C1 segment of cervical spinal cord (tissue), 14 donors: ENCODE measurements at places on chromosomes 4 and X.

- DNase-seq, result no peak
Observed at GRCh38 chr4:158122501-158122900, 50.3 kb downstream of the GASK1B start.

GRCh38 chr4:63218856-63219255 is 1190.4 kb downstream of the TECRL start:
- no peak for DNase-seq

GRCh38 chr4:160928482-160928881 is 1235.3 kb downstream of the FSTL5 start:
- DNase-seq, result no peak

GRCh38 chrX:16113978-16114565 is 9.3 kb upstream of the GRPR start:
- no peak for DNase-seq

- no peak for DNase-seq
Observed at GRCh38 chr4:158860856-158861255, 92.0 kb downstream of the FNIP2 start.

DNA sequence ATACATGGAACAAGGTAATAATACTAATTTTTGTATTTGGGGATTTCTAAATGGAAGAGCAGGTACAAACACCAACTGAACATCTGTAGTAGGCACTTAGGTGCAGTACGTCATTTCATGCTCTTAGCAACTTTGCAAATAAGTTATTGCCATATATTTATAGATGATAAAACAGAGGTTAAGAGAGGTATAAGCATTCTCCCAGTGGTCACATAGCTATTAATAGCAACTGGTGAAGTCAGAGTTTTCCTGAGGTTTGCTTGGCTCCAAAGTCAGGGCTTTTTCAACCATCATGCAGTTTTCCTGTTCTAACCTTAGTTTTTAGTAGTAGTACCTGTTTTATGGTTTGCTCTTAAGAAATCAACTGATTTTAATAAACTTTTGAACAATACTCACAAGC is 10.9 kb downstream of the ARHGEF38 start:
- no peak for DNase-seq

DNA sequence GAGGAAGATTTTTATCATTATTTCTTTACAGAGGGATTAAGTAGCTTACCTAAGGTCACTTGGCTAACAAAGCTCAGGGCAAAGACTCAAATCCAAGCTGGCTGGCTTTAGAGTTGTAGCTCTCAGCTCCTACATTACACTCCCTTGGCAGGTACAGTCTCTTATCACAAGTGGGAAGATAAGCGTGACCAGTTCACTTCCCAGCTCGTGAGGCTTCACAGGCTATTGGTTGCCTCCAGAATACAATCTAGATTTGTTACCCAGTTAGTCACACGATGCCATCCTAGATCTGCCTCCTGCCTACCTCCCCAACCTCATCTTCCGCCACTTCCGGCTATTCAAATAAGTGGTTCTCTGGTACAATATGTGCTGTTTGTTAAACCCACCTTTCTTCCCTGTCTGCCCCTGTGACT is 3.7 kb downstream of the MMRN1 start:
- DNase-seq, result no peak

DNA sequence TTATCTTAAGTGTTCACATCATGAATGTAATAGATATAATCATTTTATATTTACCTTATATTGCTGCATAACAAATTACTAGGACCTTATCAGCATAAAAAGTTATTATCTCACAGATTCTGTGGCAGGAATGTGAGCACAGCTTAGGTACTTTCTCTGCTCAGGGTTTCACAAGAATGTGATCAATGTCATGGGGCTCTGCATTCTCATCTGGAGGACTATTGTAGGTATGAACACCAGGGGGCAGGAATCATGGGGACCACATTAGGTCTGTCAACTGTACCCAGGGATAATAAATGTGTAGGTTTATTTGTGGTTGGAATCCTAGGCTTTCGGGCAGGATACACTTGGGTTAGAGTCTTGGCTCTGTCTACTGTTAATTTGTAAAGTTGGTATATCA is 519.2 kb downstream of the ARAP2 start:
- DNase-seq, result no peak

DNA sequence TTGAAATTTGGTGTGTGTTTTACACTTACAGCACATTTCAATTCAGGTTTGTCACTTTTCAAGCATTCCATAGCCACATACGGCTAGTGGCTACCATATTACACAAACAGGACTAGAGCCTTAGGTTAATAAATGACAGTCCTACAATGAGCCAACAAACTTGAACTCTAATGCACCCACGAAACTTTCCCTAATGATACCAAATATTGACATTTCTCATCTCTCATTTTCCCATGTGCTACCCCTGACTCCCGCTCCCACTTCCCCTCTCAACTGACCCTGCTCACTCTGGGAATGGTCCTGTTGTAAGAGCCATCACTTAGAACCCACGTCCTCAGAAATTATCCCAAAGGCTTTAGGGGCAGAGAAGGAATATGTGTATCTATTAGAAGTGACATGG is 4.9 kb upstream of the TLR10 start:
- no peak for DNase-seq

DNA sequence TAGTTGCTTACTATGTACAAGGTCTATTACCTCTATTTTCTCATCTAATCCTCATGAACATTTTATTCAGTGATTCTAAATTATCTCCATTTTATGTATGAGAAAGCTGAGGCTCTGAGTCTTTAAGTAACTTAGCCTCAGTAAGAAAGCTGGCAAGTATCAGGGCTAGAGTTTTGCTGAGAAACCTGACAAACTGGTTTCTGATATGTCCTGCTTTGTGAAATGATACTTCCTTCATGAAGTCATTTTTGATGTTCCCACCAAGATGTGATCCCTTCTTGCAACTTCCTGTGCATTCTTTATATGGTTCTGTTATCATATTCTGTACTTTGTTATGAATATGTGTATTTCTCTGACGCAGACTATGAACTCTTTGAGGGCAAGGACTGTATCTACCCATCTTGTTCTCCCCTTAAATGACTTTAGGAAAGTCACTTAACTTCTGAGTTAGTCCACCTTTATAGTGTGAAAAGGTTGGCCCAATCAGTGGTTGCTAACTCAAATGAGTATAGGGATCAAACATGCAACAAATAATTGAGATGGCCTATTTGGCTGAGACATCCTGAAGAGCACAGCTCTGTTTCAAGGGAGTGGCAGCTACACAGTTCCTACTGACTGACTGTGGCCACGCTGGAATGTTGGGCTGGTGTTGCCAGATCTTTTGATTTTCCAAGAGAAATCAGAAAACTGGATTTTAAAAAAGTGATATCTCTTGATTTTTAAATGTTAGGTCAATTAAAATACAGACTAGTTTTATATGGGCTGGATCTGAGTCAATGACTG is 127.9 kb upstream of the AMOT start:
- DNase-seq, result no peak

DNA sequence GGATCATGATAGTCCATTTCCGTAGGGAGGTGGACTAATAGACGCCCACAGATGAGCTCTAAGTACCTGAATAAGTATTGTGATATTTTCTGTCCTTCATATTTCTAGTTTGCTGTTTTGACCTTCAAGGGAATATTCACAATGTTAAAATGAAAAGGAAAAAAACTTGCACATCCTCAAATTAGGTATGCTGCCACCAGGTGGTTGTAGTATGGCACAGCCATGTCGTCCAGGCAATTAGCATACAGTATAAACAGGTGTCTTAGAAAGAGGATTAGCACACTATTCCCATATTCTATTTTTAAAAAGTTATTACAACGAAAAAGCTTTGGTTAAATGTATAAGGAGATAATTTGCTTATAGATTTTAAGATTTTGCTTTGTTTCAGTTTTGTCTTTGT is 802.0 kb downstream of the RPA4 start:
- no peak for DNase-seq

DNA sequence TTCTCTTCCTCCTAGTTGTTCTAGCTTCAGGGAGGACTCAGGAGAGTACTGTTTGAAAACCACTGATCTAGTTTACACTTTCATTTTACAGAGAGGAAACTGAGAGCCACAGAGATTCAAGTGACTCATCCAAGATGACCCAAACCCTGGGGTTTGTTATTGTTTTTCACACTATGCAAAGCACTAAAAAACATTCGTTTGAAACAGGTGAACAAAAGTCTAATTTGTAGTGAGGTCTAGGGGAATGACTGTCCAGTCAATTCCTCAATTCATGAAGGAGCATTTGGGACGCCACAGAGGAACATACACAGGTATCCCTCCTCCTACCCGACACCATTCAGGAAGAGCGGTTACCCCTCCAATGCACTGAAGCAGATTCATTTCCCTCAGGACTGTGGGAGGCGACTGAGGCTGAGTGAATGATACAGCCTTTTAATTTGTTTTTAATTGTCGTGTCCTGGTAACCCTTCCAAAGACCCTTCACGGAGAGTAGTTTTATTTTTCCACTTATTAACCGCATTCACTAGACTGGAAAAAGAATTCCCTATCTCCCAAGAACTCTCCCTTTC is 30.3 kb downstream of the TLR10 start:
- no peak for DNase-seq

- peak; percentile 20 for DNase-seq
Observed at GRCh38 chrX:135973025-135973547, 702 bp downstream of the MMGT1 start.

DNA sequence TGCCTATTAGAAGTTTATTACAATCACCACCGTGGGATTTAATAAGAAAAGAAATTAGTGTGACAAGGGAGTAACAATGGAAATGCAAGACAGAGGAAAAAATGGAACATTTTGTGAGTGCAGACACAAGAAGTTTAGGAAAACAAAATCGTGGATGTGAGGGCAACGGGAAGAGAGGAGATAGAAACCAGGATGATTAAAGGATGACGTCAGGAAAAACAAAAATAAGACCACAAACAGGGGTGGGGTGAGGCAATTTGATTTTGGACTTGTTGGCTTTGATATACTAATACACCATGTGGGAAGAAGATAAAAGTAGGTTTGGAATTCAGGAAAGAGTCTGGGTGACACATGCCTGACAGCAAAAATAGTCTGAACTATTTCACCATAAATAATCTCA is 38.2 kb upstream of the GPM6A start:
- no peak for DNase-seq

DNA sequence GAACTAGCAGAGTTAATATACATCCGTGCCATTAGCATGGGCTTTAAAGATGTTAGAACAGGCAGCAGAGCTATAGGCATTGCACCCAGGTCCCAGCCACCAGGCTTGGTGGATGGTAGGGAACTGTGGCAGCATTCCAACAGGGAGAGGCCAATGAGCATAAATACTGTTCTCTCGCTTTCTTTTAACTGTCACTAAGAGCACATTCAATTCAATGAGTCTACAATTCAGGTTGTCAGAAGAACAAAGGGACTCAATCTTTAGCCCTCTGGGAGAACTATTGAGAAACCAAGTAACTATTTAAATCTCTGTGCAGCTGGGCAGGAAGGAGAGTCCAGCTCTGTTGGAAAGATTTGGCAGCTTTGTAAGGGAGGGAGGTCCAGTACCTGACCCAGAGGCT is 165.6 kb downstream of the CHIC1 start:
- no peak for DNase-seq

DNA sequence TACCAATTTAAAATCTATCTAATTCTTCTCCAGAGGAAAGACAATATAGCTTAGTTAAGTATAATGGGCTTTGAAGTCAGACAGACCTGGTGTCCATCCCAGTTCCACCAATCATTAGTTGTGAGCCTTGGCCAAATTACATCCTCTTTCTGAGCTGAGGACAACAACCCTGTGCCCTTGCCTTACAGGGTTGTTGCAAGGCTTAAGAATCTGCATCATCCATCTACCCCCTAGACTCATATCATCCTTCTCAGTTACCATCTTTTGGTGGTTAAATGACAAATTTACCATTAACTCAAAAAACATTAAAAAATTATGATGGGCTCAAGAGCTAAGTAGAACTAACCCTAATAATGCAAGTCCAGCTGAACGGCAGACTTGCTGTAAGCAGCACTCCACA is 51.6 kb downstream of the NAP1L5 start:
- no peak for DNase-seq

GRCh38 chrX:121456315-121456714 is 408.9 kb downstream of the GLUD2 start:
- DNase-seq, result no peak

GRCh38 chr4:176309046-176309445 is 10.7 kb upstream of the SPCS3 start:
- DNase-seq, result no peak

GRCh38 chr4:47641755-47642154 is 156.7 kb downstream of the ATP10D start:
- DNase-seq, result no peak

DNA sequence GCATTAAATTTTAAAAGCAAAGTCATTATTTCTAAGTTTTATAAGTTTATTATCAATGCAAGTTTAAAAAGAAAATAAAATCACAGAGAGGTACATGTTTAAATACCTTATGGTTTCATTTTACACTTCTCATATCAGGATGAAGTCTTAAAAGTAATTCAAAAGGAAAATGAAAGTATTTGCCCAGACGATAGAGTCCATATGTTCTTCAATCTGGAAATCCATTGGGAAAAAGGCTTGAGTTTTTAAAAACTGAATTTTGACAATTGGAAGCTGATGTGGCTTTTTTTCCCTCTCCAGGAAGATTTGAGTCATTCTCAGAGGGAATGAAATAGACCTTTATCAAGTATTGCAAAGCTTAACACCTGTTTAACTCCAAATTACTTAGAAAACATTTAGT is 37.1 kb downstream of the MAB21L2 start:
- DNase-seq, result no peak

DNA sequence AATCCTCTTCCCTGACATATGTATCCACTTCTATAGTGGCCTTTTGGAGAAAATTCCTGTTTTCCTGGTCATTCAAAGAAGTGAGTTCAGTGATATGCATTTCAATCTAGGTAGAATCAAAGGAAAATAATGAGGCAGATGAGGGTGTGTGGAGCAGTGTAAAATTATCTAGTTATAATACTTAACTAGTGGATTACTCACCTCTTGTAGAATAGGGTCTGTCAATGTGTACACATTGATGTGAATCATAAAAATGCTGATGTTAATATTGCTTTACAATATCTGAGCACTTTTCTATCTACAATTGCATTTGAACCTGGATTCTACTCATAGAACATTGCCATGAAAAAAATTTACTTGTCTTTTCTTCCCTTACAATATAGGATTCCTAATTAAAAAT is 293.5 kb downstream of the GBA3 start:
- DNase-seq, result no peak

DNA sequence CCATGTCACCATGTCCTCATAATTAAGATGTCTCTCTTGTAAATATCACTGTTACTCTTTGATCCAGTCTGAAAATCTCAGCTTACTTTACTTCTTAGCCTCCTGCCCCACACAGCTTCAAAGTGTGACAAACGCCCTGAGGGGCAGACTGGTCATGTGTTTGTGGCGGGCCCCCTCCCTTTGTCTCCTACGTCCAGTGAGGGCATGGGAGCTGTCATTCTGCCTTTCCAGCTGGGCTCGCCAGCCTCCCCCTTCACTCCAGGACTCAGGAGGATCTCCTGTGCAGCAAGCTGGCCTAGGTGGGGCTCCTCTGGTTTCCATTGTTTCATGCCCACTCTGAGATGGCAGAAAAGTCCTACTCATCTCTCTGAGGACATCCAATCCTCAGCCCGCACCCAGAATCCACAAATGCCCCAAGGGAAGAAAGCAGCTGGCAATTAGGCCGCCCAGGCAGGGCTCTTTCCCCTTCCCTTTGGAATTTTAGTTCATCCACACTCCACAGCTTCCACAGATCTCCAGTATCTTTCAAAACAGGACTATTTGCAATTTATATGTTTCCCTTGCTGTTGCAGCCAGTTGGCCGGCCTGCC is 86.4 kb upstream of the C4orf50 start:
- no peak for DNase-seq

GRCh38 chr4:11153171-11153750 is 275.4 kb downstream of the HS3ST1 start:
- no peak for DNase-seq

GRCh38 chr4:131459430-131460101 is 1689.5 kb upstream of the PCDH10 start:
- DNase-seq, result no peak

GRCh38 chr4:8726344-8726851 is 133.8 kb downstream of the CPZ start:
- no peak for DNase-seq
